ENCODE measurements at places on chromosomes 12 and 14. TPM values are rescaled to one million over a fixed set of nuclear protein-coding genes. Genes with fewer than 3 reads are reported as not detected.

The RPL10L gene
- total RNA-seq, result not detected

The RNF212B gene
- total RNA-seq, result 0.50 TPM

The OR6C2 gene
- total RNA-seq, result not detected

The MORN3 gene
- 0.19 TPM for total RNA-seq

The REP15 gene
- total RNA-seq, result 0.34 TPM

The ARG2 gene
- total RNA-seq, result 92.4 TPM

The ZBTB42 gene
- total RNA-seq, result 0.41 TPM

The IFI27 gene
- 0.69 TPM for total RNA-seq

The ADAM21 gene
- 0.12 TPM for total RNA-seq

The DIO2 gene
- 0.03 TPM for total RNA-seq

The NID2 gene
- 22.0 TPM for total RNA-seq

The KRT79 gene
- total RNA-seq, result not detected
